ENCODE measurements at places on chromosomes 5 and 9. TPM values are rescaled to one million over a fixed set of nuclear protein-coding genes. Genes with fewer than 3 reads are reported as not detected.

Gene RPS14
- 2,863 TPM for total RNA-seq

Gene TAS2R1
- not detected for total RNA-seq

Gene MARVELD2
- total RNA-seq, result 0.08 TPM

Gene ARSI
- not detected for total RNA-seq

Gene PCDHGA12
- total RNA-seq, result 0.14 TPM

GRCh38 chr5:98500811-98501210, 272.7 kb upstream of the RGMB start:
- DNase-seq, result no peak

DNA sequence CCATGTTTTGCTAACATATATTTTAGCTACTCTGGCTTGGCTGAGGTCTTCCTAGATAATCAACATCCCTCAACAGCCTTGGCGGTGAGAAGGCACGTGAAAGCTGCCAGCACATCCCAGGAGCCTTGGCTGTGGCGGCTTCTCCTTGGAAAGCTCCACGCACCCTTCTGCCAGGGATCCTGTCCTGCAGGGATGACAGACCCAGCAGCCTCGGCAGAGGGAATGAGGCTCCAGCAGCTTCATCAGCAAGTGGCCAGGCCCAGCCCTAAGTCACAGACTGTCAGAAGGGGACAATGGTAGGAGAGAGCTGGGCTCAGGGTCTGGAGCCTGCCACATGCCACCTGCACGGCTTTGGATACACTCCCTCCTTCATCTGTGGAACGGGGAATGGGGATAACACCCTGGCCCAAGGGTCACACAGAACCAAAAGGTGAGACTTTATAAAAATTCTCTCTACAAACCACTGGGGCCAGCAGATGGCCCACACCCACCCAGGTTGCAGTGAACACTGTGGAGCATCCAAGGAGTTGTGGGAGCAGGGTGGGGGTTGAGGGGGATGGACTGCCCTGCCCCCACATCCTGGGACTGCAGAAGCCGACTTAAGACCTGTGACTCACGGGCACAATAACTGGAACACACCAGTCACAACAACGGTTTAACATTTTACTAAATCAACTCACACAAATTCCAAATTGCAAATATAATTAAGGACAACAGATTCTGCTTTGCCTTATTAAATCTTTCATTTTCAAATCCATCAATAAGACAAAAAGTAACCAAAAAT, 65.1 kb downstream of the MACROH2A1 start:
- no peak for DNase-seq

DNA sequence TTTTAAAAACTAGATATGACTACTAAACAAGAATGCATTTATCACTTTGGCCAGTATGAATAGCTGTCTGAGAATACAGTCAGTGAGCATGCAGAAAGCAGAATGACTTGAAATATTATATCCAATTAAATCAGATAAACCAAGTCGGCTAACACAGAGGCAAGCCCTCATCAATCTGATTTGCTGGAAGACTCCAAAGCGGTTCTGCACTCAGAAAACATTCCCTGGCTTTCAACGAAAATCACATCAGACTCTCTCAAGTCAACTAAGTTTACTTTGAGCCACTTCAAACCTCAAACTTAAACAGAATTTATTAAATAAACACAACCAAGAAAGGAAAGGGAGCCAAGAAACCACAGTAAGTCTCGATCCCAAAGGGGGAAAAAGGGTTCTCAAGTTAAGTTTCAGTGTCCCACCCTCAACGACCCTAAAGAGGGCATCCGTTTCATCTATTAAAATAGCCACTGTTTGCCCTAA, 1.4 kb downstream of the MYO10 start:
- peak; percentile 40 for DNase-seq

DNA sequence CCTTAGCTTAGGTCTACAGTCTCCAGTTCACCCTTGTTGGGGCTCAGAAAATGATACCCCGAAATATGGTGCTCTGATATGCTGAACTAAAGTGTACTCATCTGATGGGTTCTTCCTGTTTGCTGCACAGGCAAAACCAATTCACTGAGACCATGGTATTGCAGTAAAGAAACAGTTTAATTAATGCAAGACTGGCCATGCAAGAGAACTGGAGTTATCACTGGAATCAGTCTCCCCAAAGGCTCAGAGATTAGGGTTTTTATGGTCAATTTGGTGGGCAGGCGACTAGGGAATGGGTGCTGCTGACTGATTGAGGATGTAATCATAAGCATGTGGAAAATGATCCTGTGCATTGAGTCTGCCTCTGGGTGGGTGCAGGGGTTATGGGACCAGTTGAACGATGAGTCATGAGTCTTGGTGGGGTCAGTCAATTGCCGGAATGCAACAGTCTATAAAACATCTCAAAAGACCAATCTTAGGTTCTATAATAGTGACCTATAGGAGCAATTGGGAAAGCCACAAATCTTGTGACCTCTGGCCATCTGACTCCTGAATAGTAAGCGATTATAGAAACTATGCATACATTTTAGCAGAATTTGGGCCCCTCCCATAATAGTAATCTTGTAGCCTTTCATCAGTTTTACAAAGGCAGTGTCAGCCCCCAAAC, 113.0 kb upstream of the ANKRD55 start:
- no peak for DNase-seq

DNA sequence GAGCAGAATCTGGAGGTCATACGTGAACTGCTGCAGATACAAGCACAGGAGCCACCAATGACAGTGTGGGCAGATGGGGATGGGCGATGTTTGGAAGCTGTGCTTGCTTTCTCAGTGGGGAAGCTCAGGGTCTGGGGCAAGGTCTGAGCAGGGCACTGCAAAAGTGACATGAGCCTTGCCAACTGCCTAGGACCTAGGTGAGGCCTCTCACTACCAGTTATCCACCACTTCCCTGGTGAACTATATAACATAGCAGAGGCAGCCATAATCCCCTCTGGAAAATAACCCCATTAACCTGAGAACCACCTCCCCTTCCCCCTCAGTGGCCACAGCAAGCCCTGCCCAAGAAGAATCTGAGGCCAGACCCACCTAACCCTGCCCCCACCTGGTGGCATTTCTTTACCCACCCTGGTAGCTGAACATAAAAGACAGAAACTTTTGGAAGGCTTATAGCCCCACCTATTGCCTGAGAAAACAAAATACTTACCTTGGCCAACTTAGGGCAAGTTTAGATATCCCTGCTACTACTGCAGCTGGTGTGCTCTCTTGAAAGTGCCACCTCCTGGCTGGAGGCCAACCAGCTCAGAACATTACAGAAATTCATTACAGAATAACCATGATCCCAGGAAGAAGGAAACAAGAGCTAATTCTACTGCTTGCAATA, 18.8 kb upstream of the SPEF2 start:
- DNase-seq, result peak; percentile 15

DNA sequence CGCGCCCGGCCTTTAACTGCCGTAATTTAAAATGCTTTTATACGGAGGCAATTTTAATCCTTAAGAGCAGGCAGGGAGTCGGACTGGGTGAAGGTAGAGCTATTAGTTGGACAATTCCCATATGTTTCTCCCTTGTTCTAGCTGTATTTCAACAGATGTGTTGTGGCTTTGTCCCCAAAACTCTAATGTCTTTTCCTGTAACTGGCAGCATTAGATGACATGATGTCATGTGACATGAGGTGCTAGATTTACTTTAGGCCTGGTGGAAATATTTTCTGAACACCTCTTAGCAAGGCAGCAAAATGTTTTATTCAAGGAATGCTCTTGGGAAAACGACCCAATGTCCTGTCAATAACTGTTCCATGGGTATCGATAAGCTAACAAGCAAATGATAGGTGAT, 8.5 kb downstream of the MYO10 start:
- DNase-seq, result no peak

GRCh38 chr5:113163328-113163727, 186.7 kb downstream of the DCP2 start:
- no peak for DNase-seq

DNA sequence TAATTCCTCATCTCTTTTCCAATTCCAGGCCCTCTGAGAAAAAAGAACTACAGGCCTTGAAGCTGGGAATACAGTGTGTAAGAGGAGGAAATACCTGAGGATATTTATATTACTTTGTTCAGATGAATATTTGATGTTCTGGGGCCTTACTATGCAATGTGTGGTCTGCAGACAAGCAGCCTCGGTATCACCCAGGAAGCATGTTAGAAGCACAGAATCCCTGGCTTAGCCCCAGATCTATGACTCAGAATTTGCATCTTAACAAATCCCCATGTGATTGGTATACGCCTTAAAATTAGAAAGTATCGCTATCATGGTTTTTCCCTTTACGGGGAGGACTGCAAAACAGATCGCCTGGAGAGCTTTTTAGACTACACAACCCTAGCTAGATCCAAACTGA, 121.0 kb downstream of the JAKMIP2 start:
- no peak for DNase-seq

- DNase-seq, result no peak
Observed at GRCh38 chr5:10579536-10580521, 16.0 kb downstream of the ANKRD33B start.
